ENCODE measurements at places on chromosomes 6 and 20.

DNA sequence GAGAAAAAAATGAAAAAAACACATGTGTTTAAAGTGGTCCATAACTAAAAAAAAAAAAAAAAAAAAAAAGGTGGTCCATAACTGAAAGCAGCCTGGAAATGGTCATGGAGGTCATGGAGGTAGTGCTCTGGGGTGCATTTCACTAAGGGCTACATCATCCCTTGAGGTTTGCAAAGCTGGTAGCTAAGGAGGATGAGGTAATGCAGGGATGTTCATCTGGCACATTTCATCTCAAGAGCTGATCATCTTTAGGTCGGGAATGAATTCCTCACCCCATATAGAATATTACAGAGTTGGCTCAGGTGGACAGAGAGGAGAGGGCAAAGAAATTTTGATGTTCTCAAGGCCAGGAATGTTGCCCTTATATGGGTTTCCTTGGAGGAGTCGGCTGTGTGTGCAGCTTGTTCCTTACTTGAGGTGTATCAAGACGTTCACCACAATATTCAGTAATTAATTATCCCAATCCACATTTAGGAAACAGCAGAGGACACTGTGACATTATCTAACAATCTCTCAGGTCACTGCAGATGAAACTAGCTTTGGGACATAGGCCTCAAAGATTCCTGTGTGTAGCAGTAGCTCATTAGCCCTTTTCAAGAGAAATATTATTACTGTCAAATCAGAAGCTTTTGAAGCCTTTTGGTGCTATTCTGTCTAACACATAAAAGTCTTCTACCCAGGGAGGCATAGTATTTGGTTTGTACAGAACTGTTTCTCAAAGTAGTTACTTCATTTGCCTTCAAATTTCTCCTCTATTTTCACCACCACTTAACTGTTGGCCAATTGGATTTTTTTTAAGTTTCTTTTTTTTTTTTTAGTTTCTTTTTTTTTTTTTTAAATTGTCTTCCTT is 46.8 kb downstream of the CYP24A1 start:
- no peak for DNase-seq

DNA sequence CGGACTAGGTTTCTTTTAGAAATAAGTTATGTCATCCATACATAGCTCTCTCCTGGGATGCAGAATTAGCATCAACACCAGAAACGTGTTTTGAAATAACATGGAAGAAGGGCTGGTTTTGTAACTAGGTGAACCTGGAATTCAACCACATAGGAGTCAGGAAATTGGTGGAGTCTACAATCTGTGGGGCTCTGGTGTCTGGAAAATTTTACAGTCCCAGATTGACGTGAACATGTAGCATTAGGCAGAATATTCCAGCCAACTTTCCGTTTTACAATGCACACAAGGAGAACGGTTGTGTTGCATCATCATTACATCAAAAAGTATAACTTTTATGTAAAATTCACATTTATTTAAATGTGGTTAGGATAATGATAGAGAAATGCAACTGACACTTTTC is 1.9 kb downstream of the KCNQ5 start:
- no peak for DNase-seq

- no peak for DNase-seq
Measured at GRCh38 chr6:17138033-17138432, 36.2 kb downstream of the STMND1 start.

- no peak for DNase-seq
Measured at GRCh38 chr20:61668771-61669503, 396.7 kb downstream of the TAF4 start.

GRCh38 chr20:45503403-45503802 is 12.0 kb downstream of the SPINT3 start:
- no peak for DNase-seq

- no peak for DNase-seq
Measured at GRCh38 chr6:139131736-139132280, 3.1 kb upstream of the HECA start.

GRCh38 chr6:107625264-107625663 is 135.3 kb downstream of the SOBP start:
- DNase-seq = no peak

DNA sequence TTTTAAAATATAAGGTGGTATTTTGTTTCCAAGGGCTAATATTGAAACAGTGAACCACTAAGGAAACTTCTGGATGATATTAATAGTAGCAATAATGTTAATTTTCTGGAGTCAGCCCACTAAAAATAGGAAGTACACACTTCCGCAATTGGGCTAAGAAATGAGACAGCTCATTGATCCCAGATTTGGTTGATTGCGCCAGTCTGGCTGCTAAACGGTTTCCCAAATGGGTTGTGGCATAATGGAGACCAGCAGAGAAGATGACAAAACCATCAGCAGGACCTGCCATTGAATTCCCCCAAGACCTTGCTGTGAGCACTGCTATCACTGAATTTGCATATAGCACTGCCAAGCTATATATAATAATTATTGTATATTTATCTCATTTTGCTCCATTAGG is 71.2 kb upstream of the SGK1 start:
- no peak for DNase-seq

GRCh38 chr6:101066481-101066880 is 185.4 kb upstream of the ASCC3 start:
- DNase-seq = no peak

- no peak for DNase-seq
Measured at GRCh38 chr6:33207552-33208090, 679 bp upstream of the RING1 start.

GRCh38 chr6:141267420-141267819 is 865.3 kb upstream of the GJE1 start:
- DNase-seq = no peak

GRCh38 chr6:165456286-165456685 is 146.9 kb upstream of the C6orf118 start:
- no peak for DNase-seq

DNA sequence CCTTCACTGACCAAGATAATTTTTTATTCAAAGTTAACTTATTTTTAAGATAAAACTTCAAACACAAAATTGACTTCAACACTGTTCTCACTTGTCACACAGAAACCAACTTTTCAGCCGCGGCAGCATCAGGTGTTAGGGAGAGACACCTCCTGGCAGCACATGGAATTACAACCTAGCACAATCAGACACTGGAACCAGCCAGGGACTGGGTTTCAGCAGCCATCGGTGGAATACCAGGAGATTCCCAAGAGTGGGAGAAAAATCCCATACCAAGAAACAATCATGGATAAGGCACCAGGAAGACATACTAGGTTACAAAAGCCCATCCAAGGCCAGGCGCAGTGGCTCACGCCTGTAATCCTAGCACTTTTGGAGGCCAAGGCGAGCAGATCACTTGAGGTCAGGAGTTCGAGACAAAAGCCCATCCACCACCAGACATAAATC is 70.0 kb downstream of the SNX5 start:
- DNase-seq = peak; percentile 40

- no peak for DNase-seq
Measured at GRCh38 chr20:49906101-49906604, 9.2 kb downstream of the SPATA2 start.

DNA sequence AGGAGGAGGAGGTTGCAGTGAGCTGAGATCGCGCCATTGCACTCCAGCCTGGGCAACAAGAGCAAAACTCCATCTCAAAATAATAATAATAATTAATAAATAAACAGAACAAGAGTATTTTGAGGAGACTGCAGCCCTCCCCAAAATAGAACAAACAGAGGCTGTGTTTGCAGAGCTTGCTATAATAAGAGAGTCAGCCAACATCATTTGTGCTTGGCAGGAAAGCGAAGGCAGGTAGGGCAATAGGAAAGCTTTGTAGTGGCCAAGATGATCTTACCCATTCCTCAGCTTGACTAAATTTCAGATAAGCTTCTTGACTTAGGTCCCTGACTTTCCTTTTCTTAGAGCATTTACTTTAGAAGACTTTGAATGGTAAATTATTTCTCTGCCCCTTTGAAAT is 6.7 kb downstream of the C6orf141 start:
- DNase-seq = no peak

GRCh38 chr6:55557146-55557545 is 21.8 kb downstream of the HMGCLL1 start:
- DNase-seq = no peak

GRCh38 chr6:158928068-158928467 is 71.9 kb downstream of the RSPH3 start:
- DNase-seq = no peak

- no peak for DNase-seq
Measured at GRCh38 chr6:155106456-155107115, 111.5 kb downstream of the TIAM2 start.

DNA sequence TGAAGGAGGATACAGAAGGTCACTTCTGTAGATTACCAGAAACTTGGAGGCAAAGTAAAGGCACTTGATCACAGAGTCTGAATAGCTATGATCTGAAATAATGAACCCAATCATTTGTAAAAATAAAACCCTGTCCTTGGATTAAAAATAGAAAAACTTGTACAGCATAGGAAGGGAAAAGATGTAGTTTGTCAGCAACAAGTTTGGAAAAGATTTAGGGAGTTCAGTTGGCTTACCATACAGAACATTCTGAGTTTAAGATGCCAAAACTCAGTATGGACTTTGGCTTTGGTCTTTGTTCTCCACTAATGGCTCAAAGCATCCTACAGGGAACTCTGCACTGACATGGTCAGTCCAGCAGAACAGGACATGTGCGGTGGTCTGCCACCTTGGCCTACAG is 240.6 kb downstream of the BCKDHB start:
- DNase-seq = no peak
